ENCODE measurements at places on chromosomes 4 and X.
A peak's percentile ranks its signal among the peaks of the same experiment; 100 is the strongest.

GRCh38 chr4:6693231-6694176, at the start of gene S100P:
Gene S100P (plus strand): TSS chr4:6693878. CDS start chr4:6693933, 55 bp downstream.
- DNase-seq, result no peak

- DNase-seq, result no peak
These were observed 92.0 kb upstream of the TEX13D start for GRCh38 chrX:124240422-124240821.

GRCh38 chr4:5037553-5038551, 13.4 kb upstream of the STK32B start:
- no peak for DNase-seq

GRCh38 chr4:92091335-92091734, 212.4 kb upstream of the GRID2 start:
- DNase-seq, result no peak

- no peak for DNase-seq
These were observed 138.9 kb downstream of the PTTG2 start for GRCh38 chr4:38099020-38099600.

DNA sequence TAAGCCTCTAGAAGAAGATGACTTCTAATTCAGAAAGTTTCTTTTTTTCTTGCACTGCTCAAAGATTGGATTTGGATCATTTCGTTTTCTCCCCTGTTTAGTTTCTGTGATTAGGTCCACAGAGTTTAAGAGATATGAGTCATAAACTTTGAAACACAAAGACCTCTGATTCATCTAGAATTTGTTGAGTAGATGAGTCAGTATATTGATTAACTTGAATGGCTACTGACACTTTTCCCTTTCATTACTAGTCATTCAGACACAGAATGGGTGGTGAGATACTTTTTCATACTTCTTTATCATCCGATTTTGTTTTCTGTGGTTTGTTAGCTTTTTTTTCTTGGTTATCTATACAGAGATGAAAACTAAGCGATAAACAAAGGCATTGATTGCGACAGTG, 34.1 kb upstream of the AFF2 start:
- no peak for DNase-seq

DNA sequence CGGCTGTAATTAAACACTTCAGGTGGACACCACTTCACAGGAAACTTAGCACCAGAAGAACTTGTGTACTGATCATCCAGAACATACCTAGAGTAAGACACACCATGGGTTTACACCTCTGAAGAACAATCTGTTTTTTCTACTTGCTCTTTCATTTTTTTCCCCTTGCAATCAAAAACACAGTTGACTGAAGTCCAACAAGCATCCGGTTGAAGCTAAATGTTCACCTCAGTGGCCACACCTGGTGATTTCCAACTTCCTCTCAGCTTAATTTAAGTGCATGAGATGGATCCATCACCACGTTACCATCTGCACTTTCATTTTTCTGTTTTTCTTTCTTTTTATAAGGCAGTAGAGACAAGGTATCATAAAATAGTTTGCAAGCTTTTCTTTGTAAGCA, 4.9 kb upstream of the TXK start:
- no peak for DNase-seq

DNA sequence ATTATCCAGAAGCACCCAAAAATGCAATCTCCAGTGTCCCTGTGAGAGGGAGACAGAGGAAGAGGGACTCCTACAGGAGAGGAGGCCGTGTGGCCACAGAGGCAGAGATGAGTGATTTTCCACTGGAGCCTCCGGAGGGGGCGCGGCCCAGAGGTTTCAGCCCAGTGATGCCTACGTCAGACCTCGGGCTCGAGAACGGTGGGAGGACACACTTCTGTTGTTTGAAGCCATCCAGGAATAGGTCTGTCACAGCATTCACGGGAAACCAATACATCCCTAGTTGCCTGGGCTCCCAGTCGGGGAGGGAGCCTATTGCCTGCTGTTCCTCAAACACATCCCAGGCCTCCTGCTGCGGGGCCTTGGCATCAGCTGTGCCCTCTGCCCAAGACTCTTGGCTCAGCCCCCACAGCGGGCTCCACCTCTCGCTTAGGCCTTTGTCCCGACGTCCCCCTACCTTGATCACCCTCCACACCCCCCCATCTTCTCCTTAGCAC, 39.2 kb upstream of the HMX1 start:
- peak; percentile 39 for DNase-seq

GRCh38 chr4:88185906-88186305, 27.5 kb upstream of the ABCG2 start:
- DNase-seq, result no peak

DNA sequence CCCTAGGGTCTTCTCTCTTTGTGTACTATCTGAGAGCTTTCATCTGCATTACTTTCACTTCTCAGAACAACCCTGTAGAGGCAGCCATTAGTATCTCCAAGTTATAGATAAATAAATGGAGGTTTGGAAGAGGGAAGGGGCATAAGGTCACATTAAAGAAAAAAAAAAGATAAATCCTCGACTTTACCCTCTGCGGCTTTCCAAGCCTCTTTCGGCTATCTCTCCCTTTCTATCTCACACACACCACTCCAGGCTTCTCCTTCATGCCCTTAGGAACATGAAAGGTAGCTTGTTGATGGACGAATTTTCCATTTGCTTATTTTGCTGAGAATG, 660 bp upstream of the ARHGEF9 start:
- DNase-seq, result no peak

DNA sequence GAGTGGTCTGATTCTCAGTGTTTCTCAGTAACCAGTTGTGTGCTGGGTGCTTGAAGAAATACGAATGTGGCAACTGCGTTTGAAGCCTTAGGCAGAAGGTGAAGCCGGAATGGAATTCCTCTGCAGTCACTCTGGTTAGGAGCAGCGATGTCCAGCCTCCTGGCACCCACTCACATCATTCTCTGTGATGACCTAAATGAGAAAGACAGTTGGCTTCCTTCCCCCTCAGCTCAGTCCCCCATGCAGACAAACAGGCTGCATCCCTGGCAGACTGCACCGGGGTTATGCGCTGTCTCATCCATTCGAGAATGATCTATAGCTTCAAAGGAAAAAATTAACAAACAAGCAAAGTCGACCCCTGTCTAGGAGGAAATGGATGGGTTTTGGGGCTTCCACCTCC, 170.1 kb upstream of the SCML1 start:
- no peak for DNase-seq

- DNase-seq, result no peak
These were observed 13.3 kb upstream of the MAD2L1 start for GRCh38 chr4:120079839-120080520.

GRCh38 chr4:10333942-10334341, 123.3 kb downstream of the ZNF518B start:
- DNase-seq, result no peak

DNA sequence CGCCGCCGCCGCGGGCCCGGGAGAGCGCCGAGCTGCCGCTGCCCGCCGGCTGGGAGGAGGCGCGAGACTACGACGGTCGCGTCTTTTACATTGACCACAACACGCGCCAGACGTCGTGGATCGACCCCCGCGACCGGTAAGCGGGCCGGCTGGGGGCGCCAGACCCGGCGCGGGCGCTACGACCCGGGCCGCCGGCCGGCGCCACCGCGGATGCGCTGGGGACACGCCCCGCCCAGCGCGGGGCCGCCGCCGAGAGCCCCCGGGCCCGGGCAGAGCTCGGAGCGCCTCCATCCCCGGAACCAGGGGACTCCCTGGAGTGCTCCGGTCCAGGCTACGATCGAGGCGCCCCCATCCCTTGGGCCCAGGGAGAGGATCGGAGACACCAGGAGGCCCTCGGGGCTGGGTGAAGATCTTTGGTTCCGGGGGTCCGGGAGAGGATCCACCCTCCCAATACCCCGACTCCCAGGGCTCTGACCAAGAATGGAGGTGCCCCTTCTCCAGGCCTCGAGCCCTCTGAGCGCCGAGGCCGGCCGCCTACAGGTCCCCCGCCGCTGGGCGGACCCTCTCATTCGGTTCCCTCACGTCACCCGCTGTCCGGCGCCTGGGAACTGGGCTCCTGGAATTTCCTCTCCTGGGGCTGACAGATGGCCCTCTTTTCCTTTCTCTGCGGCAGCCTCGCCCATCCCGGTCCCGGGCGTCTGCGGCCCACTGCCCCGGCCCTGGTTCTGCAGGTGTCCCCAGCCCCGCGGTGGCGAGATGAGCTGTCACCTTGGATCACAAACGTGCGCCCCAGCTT, 48.8 kb downstream of the CLDN34 start:
- DNase-seq, result peak; percentile 60

DNA sequence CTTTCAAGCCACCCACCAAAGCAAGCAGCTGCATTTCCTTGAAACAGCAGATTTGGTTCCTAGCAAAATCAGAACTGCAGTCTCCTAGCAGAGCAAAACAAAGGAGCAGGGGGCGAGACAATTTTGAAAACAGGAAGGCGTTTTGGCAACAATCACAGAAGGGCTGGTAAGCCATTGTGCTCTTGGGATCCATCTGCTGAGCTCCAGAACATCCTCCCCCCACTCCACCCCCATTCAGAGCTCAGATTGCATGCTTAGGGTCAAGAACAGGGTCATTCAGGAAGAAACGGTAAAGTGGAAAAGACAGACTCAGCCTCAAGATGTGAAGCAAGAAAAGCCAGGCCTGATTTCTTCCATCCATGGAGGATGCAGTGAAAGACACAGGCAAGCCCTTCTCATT, 7.6 kb upstream of the PCDH19 start:
- no peak for DNase-seq

GRCh38 chr4:99624141-99624719, 33.4 kb downstream of the C4orf54 start:
- DNase-seq, result no peak

DNA sequence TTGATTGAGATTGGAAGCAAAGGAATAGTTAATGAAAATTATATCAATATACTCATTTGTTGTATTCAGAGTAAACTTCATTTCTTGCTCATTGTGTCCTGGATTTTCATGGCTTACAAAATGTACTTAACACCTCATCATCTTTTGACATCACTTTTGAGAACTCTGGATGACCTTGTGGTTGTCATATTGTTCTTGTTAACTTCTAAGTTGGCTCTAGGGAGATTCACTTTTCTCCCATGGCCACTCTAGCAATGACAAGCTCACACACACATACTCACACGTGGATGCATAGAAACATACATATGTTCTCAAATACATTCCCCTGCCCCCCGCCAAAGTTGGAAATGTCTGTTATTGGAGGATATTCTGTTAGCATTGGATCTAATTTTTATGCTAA, 15.3 kb downstream of the PHEX start:
- no peak for DNase-seq

DNA sequence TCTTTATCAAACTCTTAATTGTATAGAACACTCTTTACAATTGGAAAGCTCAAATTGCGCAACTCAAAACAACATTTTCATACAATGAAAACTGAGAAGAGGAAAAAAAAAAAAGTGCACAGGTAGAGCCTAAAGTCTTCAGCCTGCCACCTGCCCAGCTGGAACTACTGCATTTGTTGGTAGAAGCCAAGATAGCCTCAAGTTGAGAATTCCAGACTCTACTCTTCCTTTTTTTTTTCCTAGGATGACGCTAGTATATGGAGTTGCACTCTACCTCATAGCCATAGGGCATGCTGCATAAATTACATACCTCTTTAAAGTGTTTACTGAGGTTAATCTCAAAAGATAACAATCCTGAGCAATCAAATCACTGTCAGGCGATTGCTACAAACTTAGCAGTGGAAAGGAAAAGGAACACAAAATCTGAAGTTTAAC, 13.6 kb downstream of the ABCG2 start:
- no peak for DNase-seq

GRCh38 chr4:52912608-52913007, 50.5 kb downstream of the RASL11B start:
- no peak for DNase-seq

GRCh38 chr4:163400911-163401310, 57.2 kb downstream of the NPY5R start:
- no peak for DNase-seq

- no peak for DNase-seq
These were observed 82.4 kb upstream of the HPRT1 start for GRCh38 chrX:134377537-134377936.

DNA sequence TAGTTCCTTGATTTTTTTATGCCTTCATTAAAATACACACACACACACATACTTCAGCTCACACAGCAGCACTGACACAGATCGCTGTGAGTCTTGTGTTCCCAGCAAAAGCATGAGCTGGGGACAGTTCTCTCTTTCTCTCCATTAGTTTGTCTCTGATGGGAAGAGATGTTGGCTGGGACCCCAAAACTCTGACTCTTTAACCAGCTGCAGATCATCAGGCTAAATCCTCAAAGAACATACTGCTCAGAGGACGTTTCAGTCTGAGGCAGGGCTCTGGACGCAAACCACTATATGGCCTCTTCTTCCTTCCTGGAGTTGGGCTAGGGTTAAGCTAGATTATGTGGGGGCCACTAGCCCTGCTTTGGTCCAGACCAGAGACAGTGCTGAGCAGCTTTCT, 109.6 kb downstream of the NHSL2 start:
- DNase-seq, result no peak

DNA sequence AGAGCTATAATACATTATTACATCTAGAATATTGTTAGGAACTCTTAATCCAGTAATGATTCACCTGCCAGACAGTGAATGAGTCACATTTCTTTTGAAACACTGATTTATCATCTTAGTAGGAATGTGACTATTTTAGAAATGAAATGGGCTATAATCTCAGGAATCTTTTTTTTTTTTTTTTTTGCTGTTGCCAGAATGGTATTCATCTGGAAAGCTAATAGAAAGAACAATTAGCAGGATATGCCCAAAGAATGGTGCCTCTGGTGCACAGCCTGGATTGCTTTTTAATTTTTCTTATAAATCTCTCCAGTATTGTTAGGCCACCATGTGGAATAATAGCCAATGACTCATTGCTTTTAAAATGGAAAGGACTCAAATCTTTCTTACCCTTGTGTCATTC, 181.1 kb upstream of the SMIM31 start:
- DNase-seq, result no peak

GRCh38 chr4:75702919-75703411, 21.4 kb upstream of the USO1 start:
- no peak for DNase-seq

GRCh38 chr4:145984563-145984962, 45.9 kb upstream of the ZNF827 start:
- no peak for DNase-seq

DNA sequence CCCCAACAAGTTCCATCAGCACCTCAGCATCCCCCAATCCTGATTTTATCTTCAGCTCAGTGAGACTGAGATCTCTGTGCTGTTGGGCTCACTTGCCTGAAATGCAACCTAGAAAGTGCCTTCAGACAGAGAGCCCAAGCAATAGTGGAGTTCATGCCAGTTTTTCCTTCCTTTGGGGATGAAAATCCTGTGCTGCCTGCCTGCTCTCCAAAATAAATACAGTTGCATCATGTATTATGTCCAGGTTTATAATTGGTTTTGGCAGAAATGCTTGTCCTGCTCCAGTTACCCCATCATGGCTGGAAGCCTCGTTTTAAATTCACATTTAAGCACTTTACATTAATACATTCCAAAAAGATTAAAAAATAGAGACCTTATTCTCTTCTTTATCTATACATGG, 1865.5 kb upstream of the TENM3 start:
- no peak for DNase-seq

DNA sequence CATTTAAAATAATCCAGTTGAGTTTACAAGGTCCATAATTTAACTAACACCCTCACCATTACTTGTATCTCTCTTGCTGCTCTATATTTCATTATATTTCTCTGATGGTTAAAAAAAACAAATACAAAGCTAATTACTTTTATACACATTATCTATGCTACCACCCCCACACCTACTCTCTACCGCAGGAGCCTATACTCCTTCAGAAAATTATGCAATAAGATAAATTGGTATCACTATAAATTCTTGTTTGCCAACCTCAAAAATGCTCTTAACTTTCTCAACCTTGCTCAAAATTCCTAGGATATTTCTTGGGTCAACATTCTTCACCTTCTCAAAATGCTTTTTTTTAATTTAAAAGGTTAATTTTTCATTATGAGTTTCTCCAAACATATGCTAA, 282.7 kb downstream of the KCTD8 start:
- DNase-seq, result no peak
